Stimulated activated CD8-positive, alpha-beta memory T cell treated with anti-CD3 and anti-CD28 coated beads, Interleukin-15, amount 100 ng/mL, for 4 hours (primary cell): ENCODE measurements at places on chromosomes 4 and X.
A peak's percentile ranks its signal among the peaks of the same experiment; 100 is the strongest.

- DNase-seq = no peak
Measured at GRCh38 chr4:27428661-27429060, 568.0 kb downstream of the STIM2 start.

GRCh38 chrX:74080165-74080564 lies 223.8 kb upstream of the ZCCHC13 start:
- DNase-seq = no peak

- DNase-seq = no peak
Measured at GRCh38 chr4:167221084-167221483, 13.2 kb downstream of the SPOCK3 start.

GRCh38 chr4:74632634-74633033 lies 161.7 kb downstream of the BTC start:
- DNase-seq = no peak

DNA sequence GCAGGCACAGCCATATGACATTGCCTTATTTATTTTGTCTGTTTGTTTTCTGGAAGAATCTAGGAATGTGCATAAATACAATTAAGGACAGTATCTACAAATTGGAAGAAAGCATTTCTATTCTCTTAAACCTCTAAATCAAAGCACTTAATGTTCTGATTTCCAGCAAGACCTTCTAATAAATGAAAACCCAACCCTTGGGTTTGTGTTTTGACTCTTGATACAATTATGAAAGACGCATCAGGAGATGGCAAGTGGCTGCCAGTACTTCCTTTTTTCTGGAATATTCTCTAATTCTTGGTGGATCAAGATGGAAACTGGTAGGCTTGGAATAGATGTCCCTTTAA lies 437 bp upstream of the CPE start:
- DNase-seq = no peak

DNA sequence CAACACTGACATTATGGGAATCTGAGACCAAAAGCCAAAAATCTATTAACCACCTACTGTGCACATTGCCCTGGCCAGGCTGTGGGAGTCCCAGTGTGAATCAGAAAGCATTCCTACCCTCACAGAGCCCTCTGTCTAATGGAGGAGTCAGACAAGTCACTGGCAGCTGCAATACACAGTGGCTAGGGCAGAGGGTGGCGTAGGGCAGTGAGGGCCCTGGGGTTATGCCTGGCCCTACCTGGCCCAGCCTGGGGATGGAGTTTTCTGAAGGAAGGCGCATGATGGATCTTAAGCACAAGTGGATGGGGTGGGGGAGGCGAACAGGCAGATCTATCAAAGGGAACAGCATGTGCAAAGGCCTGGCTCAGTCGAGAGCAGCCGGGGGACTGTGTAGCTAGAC lies 10.8 kb downstream of the JAKMIP1 start:
- DNase-seq = no peak

GRCh38 chr4:89296896-89297295 lies 10.7 kb downstream of the GPRIN3 start:
- no peak for DNase-seq

- DNase-seq = no peak
Measured at GRCh38 chr4:64330143-64330542, 79.1 kb downstream of the TECRL start.

DNA sequence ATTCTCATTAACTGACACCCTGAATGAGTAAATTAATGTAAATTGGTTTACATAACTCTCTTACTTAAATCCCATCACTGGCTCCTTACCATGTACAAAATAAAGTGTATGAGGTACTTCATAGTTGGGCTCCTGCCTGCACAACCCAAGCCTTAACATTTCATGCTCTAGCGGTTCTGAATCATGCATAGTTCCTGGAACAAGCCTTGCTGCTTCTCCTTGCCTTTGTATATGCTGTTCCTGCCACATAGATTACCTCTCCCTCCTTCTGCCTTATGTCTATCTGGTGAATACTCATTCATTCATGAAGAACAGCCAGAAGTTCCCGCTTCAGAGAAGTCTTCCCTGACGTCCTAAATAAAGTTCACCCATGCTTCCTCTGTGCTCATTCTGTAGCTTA lies 594.7 kb downstream of the SMARCA1 start:
- no peak for DNase-seq

GRCh38 chr4:26372525-26373172 lies 51.8 kb downstream of the RBPJ start:
- DNase-seq = peak; percentile 24

DNA sequence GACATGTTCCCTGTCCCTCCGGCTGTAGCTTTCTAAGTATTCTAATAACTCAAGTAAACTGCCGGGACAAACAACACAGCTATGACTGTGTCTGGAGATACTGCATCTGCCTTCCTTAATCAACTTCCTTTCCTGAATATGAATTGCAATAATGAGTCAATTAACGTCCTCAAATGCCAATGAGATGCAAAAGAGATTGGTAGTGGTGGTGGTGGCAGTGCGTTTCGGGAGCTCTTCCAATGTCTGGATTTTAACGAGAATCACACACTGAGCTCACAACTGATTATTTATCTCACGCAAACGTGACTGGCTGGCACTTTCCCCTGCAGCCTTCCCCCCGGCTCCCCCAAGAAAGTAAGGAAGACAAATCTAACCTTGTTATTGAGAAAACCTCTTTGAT lies 226.1 kb upstream of the GK2 start:
- DNase-seq = no peak

DNA sequence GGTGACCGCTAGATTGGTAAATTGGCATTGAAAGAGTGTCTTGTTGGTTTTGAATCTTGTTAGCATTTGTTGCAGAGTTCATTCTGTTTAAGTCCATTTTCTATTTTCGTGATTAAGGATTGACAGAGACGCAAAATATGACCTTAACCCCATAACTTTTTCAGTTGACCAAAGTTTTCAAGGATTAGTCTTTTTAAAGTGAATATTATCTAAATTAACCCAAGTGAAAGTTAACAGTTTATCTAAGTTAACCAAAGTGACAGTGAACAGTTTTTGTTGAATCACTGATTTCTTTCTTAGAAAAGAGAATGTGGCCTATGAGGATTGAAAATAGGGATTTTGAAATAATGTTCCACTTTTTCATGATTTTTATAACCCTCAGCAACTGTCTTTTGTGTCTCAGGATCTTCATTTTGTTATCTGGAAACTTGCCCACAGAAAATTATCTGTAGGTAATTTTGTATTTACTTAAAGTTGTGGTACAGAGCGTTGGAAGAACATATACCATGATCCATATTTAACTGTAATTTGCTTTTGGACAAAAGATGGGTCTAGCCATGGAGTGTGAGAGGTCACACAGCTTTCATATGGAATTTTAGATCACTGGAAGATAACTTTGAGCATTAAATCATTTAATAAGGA lies 3.3 kb downstream of the CPEB2 start:
- DNase-seq = no peak
